Stimulated activated CD8-positive, alpha-beta memory T cell treated with anti-CD3 and anti-CD28 coated beads, Interleukin-4, amount 100 ng/mL, for 1 hour (primary cell): ENCODE measurements at places on chromosomes 11 and 22.
A peak's percentile ranks its signal among the peaks of the same experiment; 100 is the strongest.

DNA sequence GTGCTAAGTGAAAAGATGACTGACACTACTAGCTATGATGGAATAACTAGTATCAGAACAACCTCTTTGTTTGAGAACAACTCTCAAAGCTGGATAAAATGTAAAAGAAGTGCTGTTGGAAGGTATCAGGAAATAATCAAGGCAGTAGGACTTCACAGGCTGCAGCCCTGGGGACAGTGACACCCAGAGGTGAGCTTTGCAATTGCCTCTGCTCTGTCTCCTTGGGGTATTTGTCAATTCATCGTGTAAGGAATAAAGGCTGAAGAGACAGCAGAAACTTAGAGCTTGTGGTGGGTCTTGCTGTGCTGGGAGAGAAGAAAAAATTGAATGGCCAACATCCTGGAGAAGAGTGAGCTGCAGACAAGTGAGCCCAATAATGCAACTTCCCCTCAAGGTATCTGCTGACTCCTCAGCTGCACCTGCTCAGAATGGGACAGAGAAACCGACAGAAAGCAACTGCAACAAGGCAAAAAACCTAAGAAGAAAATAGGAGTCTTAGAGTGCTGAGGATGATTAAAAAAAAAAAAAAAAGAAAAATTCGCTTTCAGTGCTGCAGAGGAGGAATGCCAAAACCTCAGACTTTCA, 141.1 kb downstream of the RCN1 start:
- DNase-seq = no peak

DNA sequence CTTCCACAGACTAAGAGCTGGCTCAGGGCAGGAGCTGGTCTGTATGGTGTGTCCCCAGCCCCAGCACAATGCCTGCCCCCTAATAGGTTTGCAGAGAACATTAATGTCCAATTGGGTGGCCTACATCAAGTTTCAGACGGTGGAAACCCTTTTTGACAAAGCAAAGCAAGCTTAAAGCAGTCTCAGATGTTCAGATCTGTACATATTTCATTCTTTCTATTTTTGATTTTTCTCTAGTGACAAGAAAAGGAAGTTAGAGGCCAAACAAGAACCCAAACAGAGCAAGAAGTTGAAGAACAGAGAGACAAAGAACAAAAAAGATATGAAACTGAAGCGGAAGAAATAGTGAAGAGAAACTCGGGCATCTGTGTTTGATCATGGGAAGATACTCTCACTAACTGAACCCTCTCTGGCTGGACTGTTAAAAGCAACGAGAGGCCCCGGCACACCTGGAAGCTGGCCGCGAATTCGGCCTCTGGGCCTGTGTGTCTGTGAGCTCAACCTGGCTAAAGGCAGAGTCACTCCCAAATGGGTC, 40.5 kb downstream of the NAT10 start:
- DNase-seq = no peak

DNA sequence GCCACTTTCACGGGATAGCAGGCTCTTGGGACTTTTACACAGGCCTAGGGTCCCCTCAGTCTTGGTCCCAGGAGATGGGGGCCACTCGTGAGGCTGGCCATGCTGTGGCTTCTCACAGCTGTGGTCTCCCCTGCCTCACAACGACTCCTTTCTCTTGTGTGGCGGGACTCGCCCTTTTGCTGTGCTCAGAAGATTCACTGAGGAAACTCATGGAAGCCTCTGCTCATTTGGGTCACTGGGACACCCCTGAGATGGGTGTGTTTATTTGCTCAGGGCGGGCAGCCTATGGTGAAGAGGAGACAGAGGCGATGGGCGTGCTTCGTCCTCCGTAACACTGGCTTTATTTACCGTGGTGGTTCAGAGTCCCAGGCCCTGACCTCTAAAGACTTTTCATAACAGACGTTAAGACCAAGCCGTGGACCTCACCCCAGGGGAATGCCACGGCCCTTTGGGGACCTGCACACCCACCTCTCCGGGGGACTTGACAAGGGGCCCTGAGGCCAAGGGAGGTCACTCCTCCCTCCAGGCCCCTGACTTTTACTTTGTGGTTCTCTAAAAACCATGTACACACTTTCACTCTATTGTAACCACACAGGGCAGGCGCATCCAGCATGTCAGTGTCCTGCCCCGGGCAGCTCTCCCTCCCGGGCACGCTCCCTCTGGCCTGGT, 15.5 kb downstream of the TEF start:
- no peak for DNase-seq

DNA sequence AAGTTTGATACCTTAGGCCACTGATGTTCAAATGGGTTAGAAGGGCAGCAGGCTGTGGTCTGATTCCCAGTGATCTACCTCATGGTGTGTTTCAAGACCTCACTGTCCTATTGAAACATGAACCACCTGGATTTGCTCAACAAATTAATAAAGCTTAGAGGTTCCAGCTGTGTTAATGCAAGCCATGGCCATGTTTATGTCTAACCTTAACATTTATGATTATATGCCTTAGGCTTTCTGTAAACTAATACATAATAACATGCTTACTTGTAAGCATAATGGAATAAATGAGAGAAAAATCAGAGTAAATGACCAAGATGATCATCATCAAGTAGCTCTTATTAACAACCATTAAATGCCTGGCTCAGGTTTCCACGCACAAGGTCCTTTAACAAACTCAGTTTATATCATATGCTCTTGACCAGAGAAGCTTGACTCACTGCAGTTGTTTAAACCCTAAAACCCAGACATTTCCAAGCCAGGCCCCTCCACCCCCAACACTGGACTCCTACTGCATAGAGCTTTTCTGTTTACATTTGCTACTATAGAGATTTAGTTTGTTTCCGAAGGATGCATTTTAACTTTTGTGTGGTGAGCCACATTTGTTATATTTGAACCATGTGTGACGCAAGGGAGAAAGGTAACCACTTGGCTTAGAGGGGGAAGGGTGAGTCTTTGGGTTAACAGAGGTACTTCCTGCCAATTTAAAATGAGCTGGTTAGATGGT, 43.7 kb downstream of the KREMEN1 start:
- DNase-seq = no peak

DNA sequence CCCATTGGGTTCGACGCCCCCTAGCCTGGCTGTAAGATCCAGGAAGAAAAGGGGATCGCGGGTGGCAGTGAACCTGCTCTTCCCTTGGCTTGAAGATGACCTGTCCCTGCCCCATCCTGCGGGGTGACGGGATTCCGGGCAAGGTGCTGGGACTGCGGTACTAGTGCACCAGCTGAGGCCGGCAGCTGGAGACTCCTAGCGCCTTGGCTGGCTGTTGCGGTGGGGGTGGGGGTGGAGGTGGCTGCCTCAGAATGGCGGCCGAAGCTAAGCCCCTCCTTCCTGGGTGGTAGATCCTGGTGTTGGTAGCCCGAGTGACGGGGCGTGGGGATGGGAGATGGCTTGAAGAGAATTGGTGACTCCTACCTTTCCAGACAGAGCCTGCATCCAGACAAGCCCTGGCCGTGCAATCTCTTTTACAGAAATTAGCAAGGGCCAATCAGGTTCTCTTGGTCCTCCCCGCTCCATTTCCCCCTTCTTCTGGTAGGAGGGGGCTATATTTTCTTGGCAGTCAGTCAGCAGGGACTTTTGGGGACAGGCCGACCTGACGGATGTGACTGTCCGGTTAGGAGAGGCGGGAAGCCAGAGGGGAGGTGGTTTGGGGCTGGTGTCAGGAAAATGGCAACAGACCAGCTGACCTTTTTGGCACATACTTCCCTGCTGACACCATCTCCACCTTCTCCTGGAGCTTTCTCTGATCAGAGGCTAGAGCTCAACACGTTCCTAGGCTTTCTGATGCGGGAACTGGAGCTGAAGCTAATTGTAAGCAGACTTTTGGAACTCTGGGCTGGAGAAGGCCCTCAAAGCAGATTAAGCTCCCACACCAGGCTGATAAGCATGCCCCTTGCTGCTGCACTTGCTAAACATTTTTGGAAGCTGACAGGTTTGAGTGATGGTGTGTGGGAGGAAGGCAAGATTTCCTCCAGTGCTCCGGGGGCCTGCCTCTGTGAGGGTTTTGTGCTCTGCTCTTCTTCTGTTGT, 2.0 kb downstream of the NAV2 start:
- no peak for DNase-seq

DNA sequence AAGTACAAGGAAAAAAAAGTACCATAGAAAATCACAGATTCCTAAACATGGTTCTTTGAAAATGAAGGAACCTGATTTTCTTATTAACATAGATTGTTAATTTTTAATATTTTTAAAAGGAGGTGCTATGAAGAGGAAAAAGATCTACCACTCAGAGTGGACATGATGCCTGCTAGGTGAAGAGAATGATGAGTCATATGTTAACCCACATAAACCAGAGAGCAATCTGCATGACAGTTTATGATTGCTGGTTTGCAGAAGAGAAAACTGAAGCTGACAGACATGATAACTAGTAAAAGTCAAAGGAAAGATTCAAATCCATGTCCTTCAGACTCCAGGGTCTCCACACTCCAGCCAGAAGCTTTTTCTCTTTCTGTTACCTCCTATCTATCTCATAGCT, 1231.7 kb downstream of the LRRC4C start:
- DNase-seq = no peak

- no peak for DNase-seq
Observed at GRCh38 chr22:50167689-50168489, 2.6 kb upstream of the PANX2 start.

GRCh38 chr11:104164028-104164520, at the start of gene PDGFD:
PDGFD (minus strand) TSS chr11:104164147.
- DNase-seq = peak; percentile 8
